ENCODE measurements at places on chromosomes 11 and 22. TPM values are rescaled to one million over a fixed set of nuclear protein-coding genes. Genes with fewer than 3 reads are reported as not detected.

GRCh38 chr11:131683666-131684065, 313.3 kb downstream of the NTM start:
- no peak for DNase-seq

The PATE4 gene
- total RNA-seq: not detected

The MAJIN gene
- not detected for total RNA-seq

The SYTL2 gene
- total RNA-seq: 14.9 TPM

The PVALB gene
- not detected for total RNA-seq

- DNase-seq: no peak
Measured at GRCh38 chr11:88337987-88338668, 592 bp upstream of the CTSC start.

The WBP2NL gene
- total RNA-seq: 1.1 TPM

The A4GALT gene
- 10.8 TPM for total RNA-seq

- DNase-seq: no peak
Measured at GRCh38 chr11:88538098-88538497, 200.6 kb upstream of the CTSC start.

GRCh38 chr11:783581-784015, 6.3 kb downstream of the CEND1 start:
- DNase-seq: no peak

GRCh38 chr22:17699696-17700340, 61.3 kb downstream of the BCL2L13 start:
- DNase-seq: no peak

The CHST1 gene
- 2.9 TPM for total RNA-seq

GRCh38 chr11:34890089-34890488, 26.1 kb downstream of the APIP start:
- DNase-seq: no peak

The SLC1A2 gene
- 3.7 TPM for total RNA-seq

- no peak for DNase-seq
Measured at GRCh38 chr11:92955860-92956259, 13.6 kb upstream of the MTNR1B start.

The UPB1 gene
- 0.13 TPM for total RNA-seq

The NRIP3 gene
- 13.1 TPM for total RNA-seq

The OR6T1 gene
- not detected for total RNA-seq

The KCNQ1OT1 gene
- 8.0 TPM for total RNA-seq

DNA sequence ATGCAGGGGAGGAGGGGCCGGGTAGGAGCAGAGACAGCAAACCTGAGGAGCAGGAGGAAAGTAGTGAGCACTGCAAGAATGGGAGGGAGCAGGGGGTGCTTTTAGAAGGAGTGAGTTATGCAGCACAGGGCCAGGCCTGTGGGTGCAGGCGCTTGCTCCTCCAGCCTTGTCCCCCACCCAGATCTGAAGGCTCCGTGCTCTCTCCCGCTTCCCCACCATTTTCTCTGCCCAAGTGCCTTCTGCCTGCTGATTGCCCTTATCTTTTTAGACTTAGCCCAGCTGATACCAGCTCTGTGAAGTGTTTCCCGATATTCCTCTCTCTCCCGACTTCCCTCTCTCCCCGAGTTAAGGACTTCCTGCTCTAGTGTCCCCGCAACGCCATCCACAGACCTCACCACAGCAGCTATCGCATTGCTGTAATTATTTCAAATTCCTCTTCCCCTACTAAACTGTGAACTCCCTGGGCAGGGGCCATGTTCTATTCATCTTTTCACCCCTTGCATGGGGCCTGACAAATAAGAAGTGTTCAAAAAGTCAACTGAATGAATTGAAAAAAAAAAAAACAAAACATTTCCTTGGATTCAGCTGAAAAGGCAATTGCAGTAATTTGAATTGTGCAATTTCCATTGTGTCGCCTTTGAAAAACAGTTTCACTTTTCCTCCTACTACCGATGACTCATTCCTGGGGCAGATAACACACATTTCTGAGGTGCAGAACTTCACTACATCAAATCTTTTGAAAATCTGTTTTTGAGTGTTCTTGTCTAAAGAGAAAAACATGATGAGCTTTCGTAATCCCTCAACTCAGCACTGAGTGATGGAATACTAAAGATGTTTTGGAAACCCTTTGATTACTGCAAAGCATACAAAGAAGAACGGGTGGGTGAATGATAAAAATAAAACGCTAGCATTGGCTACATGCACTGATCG, 69.7 kb upstream of the BMAL1 start:
- DNase-seq: no peak

DNA sequence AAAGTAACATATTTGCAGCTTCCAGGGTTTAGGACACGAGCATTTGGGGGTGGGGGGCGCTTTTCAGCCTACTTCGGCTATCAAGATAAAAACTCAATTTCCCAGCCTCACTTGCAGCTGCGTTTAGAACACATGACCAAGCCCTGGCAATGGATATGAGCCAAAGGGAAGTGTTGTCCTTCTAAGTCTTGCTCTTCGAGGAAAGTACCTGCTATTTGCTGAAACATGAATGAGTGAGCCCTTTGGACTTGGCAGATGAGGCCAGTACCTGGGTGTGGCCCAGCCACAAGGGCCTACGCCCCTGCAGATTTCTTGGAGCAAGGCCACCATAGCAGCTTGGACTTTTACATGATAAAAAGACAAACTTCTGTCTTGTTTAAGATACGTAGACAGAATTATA, 60.2 kb upstream of the SORL1 start:
- no peak for DNase-seq

The OR51I1 gene
- total RNA-seq: not detected

- DNase-seq: no peak
Measured at GRCh38 chr11:27234043-27234668, 128.9 kb downstream of the CCDC34 start.

DNA sequence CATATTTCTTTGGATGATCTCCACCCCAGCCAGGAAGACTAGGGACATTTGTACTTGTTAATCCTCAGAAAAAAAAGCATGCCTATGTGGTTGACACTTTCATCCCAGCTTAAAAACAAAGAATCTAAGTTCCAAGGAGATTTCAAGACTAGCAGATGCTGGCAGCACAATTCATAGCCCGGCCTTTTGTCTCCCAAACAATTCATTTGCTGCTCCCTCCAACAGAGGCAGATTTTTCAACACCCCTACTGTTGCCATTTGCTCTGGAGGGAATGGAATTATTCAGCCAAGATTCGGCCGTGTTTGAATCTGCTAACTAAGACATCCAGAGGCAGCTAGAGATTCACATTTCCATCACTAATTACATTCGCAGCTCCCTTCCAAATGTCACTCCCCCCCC, 15.3 kb downstream of the P2RX3 start:
- no peak for DNase-seq

- DNase-seq: no peak
Measured at GRCh38 chr11:68808787-68809186, 32.9 kb downstream of the CPT1A start.

- no peak for DNase-seq
Measured at GRCh38 chr11:112582366-112582765, 321.7 kb upstream of the PLET1 start.

GRCh38 chr11:61195719-61196118, 7.6 kb upstream of the PGA3 start:
- no peak for DNase-seq

GRCh38 chr11:67312187-67313021, 9.1 kb downstream of the SSH3 start:
- DNase-seq: no peak

The OR52A1 gene
- not detected for total RNA-seq

The WT1 gene
- 21.2 TPM for total RNA-seq

- no peak for DNase-seq
Measured at GRCh38 chr11:75717608-75718418, at the start of gene MOGAT2. Gene MOGAT2, plus strand, starts transcription at chr11:75717838. Its CDS starts 51 bp downstream, at chr11:75717889.

GRCh38 chr11:75859614-75860013, 44.6 kb downstream of the UVRAG start:
- DNase-seq: no peak

- DNase-seq: no peak
Measured at GRCh38 chr11:70192666-70193410, 10.3 kb upstream of the FADD start.

The SLC22A8 gene
- total RNA-seq: not detected

The APOA5 gene
- not detected for total RNA-seq

- no peak for DNase-seq
Measured at GRCh38 chr11:96008161-96008720, 84.3 kb upstream of the MTMR2 start.

DNA sequence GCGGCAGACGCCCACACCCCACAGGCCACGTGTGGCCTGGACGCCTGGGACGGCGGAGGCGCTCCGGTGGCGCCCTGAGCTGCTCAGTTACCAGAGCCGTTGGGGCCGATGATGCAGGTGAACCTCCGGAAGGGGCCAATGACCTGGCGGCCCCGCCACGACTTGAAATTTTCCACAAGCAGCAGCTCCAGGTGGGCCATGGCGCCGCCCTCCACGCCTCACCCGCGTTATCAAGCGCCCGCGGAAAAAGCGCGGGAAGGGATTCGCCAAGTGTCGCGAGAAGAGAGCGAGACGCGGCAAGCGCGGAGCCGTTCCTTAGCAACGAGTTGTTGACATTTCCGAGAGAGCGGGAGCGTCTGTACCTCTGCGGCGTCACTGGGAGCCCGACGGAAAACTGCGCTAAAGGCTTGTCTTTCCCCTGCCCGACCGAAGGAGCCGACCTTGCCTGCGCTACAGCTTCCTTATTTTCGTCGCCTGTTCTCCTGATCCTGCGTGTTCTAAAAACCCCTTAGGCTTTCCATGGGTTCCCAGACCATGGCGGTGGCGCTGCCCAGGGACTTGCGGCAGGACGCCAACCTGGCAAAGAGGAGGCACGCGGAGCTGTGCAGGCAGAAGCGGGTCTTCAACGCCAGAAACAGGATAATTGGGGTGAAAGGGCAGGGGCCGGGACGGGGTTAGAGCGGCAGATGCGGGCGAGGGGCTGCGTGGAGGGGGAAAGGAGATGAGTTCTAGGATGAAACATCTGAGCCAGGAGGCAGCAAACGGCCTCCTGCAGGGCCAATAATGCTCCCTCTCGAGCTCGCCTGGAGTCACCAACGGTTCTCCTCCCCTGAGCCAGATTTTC, at the start of the genes RIBC2 and SMC1B:
RIBC2 (plus strand) TSS at position 326 of the 844 bp plus-strand sequence; CDS start at position 520, 194 bp downstream.
SMC1B (minus strand) TSS at position 232 of the 844 bp plus-strand sequence; CDS start at position 200, 32 bp downstream.
- DNase-seq: peak; percentile 39

DNA sequence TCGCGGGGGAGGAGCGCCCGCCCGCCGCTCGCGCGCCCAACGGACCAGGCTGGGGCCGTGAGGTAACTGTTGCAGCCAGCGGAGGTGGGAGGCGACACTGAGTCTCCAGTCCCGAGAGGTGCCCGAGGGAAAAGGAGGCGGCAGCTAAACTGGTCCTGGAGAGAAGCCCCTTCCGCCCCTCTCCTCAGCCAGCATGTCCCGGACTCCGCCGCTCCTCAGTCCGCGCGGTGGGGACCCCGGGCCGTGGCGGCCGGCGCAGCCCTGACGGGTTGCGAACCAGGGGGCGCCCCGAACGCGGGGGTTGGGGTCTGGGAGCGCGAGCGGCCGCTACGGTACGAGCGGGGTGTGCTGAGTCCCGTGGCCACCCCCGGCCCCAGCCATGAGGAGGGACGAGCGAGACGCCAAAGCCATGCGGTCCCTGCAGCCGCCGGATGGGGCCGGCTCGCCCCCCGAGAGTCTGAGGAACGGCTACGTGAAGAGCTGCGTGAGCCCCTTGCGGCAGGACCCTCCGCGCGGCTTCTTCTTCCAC, at the start of gene PDE3B:
PDE3B (plus strand) TSS at position 108 of the 529 bp plus-strand sequence; CDS start at position 380, 272 bp downstream.
- DNase-seq: no peak

DNA sequence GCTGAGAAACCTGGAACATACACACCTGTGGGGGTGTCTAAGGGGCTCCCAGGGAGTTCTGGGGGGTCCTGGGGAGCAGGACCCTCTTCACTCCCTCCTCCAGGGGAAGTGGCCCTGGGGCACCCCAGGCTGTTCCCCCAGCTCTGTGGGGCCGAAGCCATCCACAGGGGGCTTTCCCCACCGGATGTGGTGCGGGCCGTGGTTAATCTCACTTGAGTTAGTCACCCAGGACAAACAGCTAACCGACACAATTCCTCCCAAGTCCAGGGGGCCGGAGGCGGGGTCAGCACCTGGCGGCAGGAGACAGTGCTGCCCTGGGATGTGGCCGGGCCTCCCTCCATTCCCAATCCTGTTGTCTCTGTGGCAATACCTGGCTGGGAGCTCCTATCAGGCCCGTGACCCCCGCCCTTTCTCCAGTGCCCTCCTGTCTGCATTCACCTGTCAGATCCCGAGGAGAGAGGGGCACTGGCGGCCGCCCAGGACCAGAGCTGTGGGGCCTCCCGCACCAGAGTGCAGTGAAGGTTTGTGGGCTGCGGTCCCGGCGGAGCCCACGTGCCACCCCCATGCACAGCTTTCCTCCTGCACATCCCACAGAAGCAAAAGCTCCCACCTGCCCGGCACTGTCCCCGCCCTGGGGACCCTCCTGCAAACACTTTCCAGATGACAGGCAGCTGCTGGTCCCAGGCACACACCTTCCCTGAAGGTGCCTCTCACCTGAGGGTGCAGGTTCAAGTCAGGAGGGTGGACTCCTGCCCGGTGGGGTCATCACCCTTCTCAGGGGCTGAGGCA, 5.2 kb upstream of the MUC5AC start:
- DNase-seq: no peak

DNA sequence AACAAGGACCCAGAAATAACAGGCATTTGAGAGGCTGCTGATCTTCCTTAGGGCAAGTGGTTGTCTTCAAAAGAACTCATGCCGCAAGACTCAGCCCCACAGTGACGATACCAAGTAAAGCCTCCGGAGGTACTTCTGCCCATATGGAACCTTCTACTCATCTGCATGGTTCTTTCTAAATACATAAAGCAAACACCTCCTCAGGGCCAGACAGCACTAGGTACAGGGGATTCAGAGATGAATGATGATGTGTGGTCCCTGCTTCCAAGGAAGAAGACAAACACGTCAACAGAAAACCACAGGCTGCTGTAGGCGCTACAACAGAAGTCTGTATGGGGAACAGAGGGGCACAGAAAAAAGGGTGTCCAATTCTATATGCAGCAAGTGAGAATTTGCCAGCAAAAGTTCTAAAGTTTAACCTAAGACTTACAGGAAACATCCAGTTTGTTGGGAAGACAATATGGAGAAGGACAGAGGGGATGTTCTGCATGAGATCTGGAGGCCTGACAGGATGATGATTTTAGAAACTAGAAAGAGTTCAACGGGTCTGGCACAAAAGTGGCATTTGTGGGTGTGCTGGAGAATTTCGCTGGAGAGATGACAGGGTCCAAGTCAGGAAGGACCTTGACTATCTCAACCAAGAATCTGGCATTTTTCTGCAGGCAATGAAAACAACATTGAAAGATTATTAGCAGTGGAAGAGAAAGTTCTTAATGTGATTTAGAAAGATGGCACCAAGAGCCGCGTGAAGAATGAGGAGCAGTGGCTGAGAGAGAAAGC, 23.7 kb downstream of the JAML start:
- DNase-seq: no peak

DNA sequence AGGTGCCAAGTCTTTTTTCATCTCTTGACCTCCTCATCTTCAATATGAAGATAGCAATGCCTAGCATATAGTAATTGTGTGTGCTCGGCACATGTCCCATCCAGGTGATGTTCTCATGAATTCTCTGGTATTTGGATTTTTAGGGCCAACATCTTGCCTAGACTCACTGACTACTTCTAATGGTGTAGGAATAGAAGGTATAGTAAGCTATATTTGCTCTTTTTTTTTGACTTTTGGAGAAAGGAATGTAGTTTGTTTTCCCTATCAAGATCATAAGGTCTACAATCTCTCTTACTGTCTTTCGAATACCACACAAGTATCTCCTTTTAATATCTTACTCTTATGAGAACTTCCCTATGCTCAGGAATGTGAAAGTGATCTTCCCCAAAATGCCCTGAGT, 3.2 kb downstream of the HBD start:
- no peak for DNase-seq
